ENCODE measurements at places on chromosomes 11 and 22. TPM values are rescaled to one million over a fixed set of nuclear protein-coding genes. Genes with fewer than 3 reads are reported as not detected.

ISX gene
- total RNA-seq, result not detected

BIRC3 gene
- 1.8 TPM for total RNA-seq

P2RY2 gene
- 0.36 TPM for total RNA-seq

BATF2 gene
- total RNA-seq, result 0.29 TPM

SPON1 gene
- 0.72 TPM for total RNA-seq

LRRC74B gene
- total RNA-seq, result under 0.01 TPM

SCGB1A1 gene
- total RNA-seq, result not detected

DNAJB13 gene
- total RNA-seq, result not detected

POU2AF3 gene
- total RNA-seq, result 0.36 TPM

WBP2NL gene
- 0.72 TPM for total RNA-seq

TTC36 gene
- total RNA-seq, result 1.1 TPM

SPI1 gene
- not detected for total RNA-seq

- no peak for DNase-seq
Observed at GRCh38 chr11:117610045-117610444, 187.0 kb downstream of the DSCAML1 start.

GRCh38 chr22:30027791-30028190 lies 52.5 kb upstream of the HORMAD2 start:
- no peak for DNase-seq

GRCh38 chr22:17847360-17848078 lies 73.2 kb upstream of the BID start:
- DNase-seq, result no peak

- DNase-seq, result peak; percentile 93
Observed at GRCh38 chr11:66619080-66619554, 2.7 kb downstream of the RBM14 start.

DNA sequence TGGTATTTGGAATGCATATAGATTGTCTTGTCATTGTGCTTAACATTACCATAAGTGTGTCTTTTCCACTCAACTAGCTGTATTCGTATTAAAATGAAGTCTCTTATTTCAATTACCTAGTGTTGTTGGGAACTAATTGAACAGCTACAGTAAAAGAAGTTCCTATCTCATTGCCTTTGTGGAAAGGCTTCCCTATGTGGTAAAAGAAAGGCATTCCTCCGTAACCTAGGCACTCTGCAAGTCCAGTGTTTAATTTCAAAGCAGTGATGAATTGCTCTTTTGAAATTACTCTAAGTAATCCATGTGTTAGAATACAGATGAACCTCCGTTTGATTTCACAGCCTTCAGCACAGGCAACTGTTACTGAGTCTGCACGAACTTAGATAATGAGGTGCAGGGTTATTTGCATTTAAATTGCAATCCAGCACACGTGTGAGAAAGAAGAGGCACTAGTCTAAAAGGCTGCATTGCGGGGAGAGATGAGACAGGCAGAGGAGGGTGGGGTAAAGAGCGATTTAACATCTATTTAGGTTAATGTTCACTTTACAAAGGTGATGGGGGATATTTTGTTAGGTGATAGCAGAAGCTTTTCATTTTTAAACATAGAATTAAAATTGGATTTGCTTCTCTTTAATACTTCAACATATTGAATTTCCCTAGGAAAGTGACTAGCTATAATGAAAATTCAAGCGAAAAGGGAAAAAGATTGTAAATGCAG lies 25.0 kb upstream of the CRTAM start:
- no peak for DNase-seq

- peak; percentile 91 for DNase-seq
Observed at GRCh38 chr11:35083431-35084238, 55.3 kb upstream of the CD44 start.

DNA sequence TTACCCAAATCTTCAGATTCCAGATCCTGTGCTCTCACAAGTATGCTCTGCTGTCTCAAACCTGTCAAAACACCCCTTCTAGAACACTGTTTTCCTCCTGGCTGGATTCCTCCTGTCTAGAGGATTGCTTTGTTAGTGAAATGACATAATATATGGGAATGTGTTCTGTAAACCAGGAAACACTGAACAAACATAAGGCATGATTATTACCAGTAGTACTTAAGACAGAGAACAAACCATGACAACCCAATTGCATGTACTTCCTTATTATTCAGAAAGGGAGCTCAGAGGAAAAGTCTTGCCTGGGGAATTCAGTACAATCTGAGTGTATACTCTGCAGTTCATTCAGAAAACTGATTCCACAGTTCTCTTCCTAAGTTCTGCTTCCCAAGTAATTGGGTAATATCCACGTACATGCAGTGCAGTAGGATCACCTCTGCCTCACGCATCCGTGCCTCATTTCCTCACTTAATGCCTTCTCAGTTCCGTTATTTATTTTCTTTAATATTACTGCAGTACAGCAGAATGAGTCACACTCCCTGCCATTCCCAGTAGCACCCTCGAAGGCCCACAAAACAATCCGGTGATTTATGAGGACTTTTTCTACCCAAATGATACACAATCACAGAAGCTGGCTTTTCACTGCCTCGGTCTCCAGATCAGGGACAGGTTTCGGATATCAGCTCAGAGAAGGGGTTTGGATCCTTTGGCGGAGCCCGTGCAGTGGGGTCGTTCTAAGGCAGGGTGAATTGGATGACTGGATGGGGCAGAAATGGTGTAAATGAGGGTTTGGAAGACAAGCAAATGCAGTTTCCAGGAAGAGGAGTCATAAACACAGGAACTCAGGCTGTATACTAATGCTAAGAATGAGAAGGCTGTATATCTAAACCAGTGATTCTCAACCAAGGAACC lies 896.9 kb downstream of the KCNA4 start:
- peak; percentile 53 for DNase-seq

- peak; percentile 42 for DNase-seq
Observed at GRCh38 chr22:19871845-19872778, 17.4 kb upstream of the GNB1L start.

- no peak for DNase-seq
Observed at GRCh38 chr11:112966561-112966960, 5.3 kb downstream of the NCAM1 start.

- DNase-seq, result no peak
Observed at GRCh38 chr11:91239359-91239758, 985.3 kb upstream of the FAT3 start.

DNA sequence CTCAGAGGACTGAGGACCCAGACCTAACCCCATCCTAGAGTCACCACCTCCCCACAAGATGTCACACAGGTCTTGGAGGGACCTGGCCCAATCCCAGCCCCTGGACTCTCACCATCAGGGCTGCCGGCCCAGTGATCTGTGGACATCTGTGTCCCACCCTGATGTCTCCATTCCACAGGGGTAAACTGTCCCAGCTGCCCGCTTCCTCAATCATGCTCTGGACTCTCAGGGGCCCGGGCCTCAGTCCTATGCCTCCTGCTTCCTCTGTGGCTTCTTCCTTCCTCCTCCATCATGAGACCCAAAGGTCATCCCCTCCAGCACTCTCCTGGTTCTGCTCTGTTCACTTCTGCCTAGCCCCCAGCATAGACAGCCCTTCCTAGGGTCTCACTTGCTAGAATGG lies 32.2 kb downstream of the ARAP1 start:
- peak; percentile 88 for DNase-seq

- DNase-seq, result no peak
Observed at GRCh38 chr11:13269775-13270174, 7.8 kb upstream of the BMAL1 start.

GRCh38 chr11:131723088-131723487 lies 352.7 kb downstream of the NTM start:
- DNase-seq, result no peak

- no peak for DNase-seq
Observed at GRCh38 chr11:129880311-129880710, 15.1 kb downstream of the NFRKB start.

- DNase-seq, result no peak
Observed at GRCh38 chr11:28383456-28383855, 275.3 kb downstream of the METTL15 start.

DNA sequence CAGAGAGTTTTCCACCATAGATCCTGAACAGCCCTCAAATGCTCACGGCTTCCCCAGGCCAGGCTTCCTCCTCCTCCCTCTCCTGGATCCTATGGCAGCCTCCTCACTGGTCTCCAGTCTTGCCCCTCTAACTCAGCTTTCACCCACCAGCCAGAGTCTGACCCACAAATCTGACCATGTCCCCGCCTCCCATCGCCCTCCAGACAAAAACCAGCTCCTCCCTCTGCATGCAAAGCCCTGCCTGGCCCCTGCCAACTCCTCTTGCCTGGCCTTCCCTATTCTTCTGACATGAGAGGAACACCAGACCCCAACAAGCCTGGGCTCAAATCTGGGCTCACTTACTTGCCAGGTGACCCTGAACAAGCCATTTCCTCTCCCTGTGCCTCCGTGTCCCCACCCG lies 32.4 kb upstream of the PDE2A start:
- peak; percentile 65 for DNase-seq

- DNase-seq, result no peak
Observed at GRCh38 chr22:20656516-20656901, 117.4 kb upstream of the SERPIND1 start.

- DNase-seq, result no peak
Observed at GRCh38 chr11:107570015-107570414, 4.5 kb upstream of the ALKBH8 start.

GRCh38 chr22:46661221-46661851 lies 41.1 kb downstream of the GRAMD4 start:
- peak; percentile 99 for DNase-seq

DNA sequence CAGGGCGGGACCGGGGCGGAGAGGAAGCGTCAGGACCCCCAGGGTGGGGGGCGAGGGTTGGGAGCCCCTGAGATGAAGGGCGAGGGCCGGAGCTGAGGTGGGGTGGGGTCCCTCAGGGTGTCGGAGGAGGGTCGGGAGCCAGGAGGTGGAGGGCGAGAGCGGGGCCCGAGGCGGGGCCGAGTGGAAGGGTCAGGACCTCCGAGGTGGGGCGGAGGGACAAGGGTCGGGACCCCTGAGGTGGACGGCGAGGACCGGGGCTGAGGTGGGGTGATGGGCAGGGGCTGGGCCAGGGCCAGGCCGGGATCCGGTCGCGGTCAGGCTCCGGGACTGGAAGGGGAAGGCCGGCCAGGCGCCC lies 409 bp downstream of the SMC1B start:
- DNase-seq, result no peak

GRCh38 chr11:61193596-61193995 lies 9.7 kb upstream of the PGA3 start:
- DNase-seq, result no peak

DNA sequence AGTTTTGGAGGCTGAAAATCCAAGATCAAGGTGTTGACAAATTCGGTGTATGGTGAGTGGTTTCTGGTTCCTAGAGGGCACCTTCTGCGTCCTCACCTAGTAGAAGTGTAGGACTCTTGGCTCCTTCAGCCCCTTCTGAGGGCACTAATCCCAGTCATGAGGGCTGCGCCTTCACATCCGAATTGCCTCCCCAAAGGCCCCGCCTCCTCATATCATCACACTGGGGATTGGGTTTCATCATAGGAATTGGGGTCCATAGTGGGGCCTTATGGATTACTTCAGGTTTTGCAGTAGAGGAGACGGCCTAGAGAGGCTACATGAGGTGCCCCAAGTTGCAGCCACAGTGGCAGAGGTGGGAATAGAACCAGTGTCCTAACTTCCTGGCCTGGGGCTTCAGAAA lies 87.1 kb downstream of the CEP164 start:
- DNase-seq, result peak; percentile 30

DNA sequence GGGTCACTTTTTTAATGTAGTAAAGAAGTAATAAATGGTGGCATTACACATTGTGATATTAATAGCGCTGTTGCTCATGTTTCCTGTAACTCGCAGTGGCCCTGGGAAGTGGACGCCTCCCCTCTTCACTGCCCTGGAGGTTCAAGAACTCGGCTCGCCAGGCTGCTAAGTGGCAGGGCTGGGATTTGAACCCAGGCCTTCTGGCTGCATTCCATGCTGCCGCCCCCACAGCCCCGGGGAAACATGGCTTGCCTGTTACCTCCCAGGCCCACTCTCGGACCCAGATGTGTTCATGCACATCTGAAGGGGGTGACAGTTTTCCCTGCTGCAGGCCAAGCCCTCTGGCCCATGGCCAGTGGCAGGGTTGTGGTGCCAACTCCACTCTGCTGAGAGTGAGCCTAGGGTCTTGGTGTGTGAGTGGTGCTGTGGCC lies 25.0 kb upstream of the MGAT3 start:
- peak; percentile 88 for DNase-seq

GRCh38 chr11:128963744-128964325 lies 21.2 kb upstream of the TP53AIP1 start:
- no peak for DNase-seq

DNA sequence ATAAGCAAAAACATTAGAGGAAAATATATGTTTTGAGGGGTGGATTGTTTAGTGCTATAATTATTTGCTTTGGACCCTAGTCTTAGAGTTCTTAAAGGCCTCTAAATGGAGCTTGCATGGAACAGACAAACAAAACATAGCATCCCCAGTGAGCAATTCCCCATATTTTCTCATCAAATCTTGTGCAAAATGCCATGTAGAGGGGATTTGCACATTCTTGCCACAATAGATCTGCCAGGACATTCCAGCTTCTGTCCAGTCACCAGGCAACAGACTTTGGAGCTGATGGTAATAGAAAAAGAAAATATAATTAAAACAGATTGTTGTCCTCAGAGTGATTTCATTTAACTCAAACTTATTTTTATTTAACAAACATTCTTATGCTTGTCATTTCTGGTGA lies 360.3 kb upstream of the PDGFD start:
- no peak for DNase-seq

- DNase-seq, result no peak
Observed at GRCh38 chr22:39894554-39895092, 1.1 kb upstream of the ENTHD1 start.

- no peak for DNase-seq
Observed at GRCh38 chr11:85749884-85750283, 61.1 kb downstream of the SYTL2 start.

DNA sequence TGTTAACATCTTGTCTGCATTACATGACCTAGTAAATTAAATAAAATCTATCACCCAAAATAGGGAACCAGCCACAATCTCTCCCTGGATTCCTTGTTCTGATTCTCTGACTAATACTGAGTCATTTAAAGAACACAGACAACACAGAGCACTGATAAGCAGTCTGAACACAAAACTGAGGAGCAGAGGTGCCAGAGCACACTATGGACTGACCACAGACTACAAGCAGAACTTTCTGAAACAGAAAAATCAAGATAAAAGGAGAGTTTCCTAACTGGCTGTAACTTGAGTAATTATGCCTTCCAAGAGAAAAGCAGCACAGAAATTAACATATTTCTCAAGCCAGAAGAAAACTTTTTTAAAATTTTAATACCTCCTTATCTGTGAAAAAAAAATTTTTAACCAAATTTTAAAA lies 128.8 kb downstream of the SGSM3 start:
- DNase-seq, result peak; percentile 98

DNA sequence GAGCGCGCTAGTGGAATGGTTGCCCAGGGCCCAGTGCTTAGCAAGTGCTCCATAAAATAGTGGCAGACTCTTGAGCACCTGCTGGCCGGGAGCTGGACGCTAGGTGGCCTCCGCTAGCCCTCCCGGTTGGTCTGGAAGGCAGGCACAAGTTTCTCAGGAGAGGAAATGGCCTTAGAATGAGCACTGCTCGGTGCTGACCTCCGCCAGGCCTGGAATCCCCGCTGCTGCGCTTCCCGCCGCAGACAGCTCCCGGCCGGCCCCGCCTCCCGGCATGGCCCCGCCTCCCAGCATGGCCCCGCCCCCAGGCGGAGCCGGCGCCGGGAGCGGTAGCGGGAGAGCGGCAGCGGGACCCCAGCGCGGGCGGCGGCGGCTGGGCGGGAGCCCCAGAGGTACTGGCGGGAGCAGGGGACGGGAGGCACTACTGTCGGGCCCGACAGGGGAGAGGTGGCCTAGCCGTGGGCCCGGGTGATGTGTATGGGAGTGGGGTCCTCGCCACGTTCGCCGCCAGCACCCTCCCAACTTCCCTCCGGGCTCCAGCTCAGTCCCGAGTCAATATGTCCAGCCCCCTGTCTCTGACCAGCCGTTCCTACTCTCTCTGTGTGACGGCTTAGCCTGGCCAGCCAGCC lies at the start of gene SIPA1:
TSS of gene SIPA1 (plus strand) at position 308 of the 626 bp plus-strand sequence. CDS start 2,821 bp downstream, outside the sequence.
- peak; percentile 99 for DNase-seq
